ENCODE measurements at places on chromosomes 12 and 14. TPM values are rescaled to one million over a fixed set of nuclear protein-coding genes. Genes with fewer than 3 reads are reported as not detected.

DNA sequence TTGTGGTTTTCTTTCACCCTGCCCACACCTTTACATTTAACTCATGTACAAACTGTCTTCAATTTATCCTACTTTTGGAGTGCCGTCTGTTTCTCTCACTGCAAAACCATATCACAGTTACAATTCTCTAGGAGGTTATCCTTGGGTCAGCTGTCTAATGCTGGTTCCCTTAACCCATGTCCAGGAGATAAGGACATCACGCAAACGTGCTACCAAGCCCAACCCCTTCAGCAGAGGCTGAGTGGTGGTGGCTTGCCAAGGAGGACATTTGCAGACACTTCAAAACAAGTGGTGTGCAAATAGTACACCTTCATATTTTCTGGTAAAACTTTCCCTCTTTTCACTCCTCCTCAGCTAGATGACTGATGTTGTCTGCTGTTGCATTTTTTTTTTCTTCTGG lies 167.9 kb downstream of the PAX9 start:
- no peak for DNase-seq

GRCh38 chr12:27285403-27285802 lies 41.3 kb downstream of the STK38L start:
- DNase-seq, result no peak

GRCh38 chr12:49413010-49413409 lies 45.7 kb downstream of the SPATS2 start:
- no peak for DNase-seq

Gene SLC17A8
- not detected for total RNA-seq

DNA sequence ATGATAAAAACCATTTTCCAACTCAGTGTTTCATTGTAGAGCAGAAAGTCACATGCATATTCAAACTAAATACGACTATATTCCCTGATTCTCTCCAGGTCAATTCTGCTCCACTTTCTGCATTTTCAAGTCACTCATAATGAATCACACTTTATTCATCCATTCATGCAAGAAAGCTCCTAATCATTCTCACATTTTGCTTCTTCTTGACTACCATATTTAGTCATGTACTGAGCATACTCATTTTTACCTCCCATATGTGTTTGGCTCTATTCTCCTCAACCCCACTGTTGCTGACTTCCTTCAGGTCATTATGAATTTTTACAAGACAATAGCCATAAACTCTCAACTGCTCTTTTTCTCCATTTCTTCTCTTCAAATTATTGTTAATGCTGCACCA lies 43.4 kb upstream of the PIK3C2G start:
- DNase-seq, result no peak

DNA sequence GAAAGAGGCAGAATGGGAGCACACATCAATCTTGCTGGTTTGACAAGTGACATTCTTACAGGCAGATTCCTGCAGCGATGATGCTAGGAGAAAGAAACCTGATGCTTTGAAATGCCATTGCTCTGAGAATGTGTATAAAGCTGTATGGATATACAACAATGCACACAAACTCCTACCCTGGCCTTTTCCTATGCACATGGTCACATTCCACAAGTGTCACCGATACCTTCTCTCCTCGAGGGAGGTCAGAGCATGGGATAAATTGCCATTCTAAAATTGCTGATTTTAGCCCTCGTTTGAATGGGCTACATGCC lies 11.9 kb downstream of the FGF6 start:
- no peak for DNase-seq

Gene ATN1
- 104 TPM for total RNA-seq

DNA sequence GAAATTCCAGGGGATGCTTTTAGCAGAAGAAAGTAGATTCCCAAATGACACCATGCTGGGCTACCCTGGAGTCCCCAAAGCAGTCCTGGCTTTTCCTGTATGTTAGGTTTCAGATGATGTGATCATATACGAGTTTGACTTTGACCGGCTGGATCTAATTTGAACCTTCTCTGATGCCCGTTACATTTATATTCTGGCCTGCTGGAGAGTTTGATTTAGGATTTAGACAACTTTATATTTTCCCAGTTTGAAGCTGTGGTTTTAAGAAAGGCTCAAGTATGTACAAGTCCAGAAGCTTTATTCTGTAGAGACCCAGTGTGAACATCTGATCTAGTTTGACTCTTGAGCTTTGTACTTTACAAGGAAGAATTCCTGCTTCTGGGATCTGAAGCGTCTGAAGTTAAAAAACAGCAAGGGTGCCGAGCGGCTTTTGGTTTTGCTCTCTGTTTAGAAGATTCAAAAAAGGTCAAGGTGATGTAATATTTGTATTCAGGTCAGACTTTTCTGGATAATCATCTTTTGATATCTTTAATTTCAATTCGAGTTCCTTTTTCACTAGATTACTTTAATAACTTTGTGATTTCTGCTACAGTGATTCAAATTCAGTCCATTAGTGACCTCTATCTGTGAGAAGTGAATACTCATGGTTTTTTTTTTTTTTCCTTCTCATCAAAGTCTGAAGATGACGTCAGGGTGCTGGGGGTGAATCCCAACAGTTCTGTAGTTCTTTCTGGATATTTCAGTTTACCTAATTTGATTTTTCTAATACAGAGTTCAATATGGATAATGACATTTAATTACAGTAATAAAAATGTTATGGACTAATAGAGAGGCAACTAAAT lies 6.3 kb downstream of the FLRT2 start:
- DNase-seq, result no peak

DNA sequence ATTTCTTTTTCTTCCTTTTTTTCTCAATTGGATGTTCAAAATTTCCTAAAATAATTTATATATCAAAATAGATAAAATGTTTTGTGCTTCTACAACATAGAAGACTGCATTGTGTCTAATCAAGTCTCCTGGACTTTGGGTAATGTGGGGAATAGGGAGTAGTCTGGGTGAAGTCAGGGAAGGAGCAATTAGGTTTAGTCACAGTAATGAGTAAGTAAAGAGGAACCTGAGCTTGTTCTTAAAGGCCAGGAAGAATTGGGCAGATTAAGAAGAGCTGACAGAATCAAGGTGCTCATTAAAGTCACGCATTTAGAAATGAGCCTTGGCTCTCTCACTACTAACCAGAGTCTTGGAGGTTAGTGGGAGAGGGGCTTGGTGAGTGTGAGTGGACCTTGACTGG lies 233.3 kb upstream of the SSTR1 start:
- DNase-seq, result no peak

DNA sequence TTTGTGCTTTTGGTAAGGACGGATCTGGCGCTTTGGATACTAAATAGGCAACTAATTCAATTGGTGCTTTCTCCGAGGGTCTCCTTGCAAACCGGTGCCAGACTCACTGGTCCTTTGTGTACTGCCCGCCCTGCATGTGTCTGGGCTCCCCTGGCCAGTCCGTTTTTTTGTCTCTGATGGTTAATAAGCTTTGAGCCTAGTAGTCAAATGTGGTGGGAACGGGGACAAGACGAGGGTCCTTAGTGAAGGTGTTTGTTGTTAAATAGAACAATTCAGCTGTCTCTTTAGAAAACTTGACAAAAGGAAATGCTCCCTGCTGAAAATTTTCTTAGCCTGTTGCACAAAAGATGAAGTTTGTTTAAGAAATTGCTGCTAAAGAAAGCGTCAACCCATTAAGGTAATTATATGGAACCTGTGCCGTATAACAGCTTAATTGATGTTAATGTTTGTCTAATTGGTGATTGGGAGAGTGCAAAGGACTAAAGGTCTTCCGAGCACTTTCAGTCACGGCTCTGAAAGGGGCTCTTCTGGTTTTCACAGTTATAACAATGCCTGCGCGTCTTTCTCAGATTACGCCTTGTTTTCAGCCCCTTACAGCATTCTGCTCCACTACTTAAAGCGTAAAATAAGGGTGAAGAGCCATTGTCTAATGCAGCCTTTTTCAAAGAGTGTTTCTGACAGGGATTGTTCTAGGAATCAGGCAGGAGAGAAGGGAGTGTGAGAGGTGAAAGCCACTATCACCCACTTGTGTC lies 537.4 kb downstream of the PRKD1 start:
- no peak for DNase-seq

GRCh38 chr12:122413516-122414404 lies 8.7 kb downstream of the CLIP1 start:
- no peak for DNase-seq

DNA sequence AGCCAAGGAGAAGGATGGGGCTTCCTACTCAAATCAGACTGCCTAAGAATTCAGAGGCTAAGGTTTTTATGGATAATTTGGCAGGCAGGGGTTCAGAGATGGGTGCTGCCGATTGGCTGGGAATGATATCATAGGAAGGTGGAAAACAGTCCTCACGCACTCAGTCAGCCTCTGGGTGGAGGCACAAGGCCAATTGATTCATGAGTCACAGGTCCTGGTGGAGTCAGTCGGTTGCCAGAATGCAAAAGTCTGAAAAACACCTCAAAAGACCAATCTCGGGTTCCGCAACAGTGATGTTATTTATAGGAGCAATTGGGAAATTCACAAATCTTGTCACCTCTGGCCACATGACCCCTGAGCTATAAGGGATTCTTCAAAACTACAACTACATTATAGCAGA lies 105.5 kb downstream of the GXYLT1 start:
- peak; percentile 23 for DNase-seq

Gene KERA
- total RNA-seq, result not detected

GRCh38 chr12:11746940-11747716 lies 97.7 kb downstream of the ETV6 start:
- no peak for DNase-seq

GRCh38 chr14:34113005-34113511 lies 162.2 kb upstream of the EGLN3 start:
- DNase-seq, result no peak

Gene DHRS2
- total RNA-seq, result 10.0 TPM

GRCh38 chr12:26691234-26691970 lies 141.6 kb downstream of the ITPR2 start:
- peak; percentile 81 for DNase-seq

DNA sequence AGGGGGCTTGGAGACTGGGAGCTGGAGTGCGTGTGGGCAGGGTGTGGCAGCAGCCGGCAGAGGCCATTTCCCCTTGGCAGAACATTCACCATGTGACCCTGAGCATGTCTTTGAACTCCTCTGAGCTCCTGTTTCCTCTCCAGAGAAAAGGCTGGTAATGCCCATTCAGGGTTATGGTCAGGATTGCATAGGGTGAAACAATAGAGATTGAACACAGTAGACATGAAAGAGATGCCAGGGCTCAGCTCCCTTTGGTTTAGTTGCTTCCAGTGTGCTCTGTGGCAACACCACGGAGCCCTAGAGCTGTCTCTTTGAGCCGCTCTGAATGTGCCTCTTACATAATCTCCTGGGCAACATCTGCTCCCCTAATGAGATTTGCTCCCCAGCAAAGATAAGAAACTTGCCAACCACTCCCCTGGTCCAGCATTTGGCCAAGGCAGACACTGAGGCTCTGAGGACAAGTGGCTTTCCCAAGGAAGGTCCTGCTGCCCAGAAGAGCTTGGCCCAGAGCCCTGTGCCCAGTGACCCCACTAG lies 4.6 kb downstream of the IFI27 start:
- DNase-seq, result no peak

GRCh38 chr12:118102070-118102469 lies 1.7 kb downstream of the VSIG10 start:
- peak; percentile 46 for DNase-seq

Gene CCDC91
- 18.1 TPM for total RNA-seq

DNA sequence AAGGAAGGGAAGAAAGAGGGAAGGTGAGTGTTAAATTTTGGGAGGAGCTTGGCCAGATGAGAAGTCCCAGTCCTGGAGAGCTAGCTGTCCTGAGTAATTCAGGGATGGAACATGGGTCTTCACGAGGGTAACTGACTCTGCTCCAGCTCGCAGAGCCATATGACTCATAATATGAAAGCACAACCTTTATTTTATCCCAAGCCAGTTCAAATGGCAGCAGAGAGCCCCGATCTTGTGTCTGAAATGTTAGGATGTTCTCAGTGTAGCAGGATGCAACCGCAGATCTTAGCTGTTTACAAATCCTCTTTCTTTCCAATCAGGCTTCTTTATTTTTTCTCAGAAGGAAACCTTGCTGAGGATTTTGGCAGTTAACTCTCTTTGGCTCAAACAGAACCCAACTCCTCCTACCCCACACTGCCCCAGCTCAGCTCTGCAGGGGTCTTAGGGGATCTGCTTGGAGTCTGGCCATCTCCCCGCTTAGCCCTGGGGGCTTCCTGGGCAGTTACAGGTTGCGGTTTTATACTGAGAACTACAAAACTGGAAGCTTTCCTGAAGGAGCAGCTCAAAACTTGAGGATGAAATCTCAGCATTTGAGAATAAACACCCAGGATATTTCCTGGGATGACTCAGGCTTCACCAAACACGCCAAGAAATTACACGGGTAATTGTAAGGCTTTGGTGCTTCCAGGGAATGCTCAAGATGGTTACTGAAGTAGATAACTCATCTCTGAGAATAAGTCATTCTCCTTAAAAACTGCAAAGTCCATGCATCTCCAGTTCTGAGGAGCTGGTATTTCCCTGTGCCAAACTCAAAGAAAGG lies 92.5 kb downstream of the VCPKMT start:
- no peak for DNase-seq

GRCh38 chr12:108479364-108480070 lies 35.6 kb upstream of the FICD start:
- DNase-seq, result no peak

Gene CLBA1
- total RNA-seq, result 14.8 TPM

DNA sequence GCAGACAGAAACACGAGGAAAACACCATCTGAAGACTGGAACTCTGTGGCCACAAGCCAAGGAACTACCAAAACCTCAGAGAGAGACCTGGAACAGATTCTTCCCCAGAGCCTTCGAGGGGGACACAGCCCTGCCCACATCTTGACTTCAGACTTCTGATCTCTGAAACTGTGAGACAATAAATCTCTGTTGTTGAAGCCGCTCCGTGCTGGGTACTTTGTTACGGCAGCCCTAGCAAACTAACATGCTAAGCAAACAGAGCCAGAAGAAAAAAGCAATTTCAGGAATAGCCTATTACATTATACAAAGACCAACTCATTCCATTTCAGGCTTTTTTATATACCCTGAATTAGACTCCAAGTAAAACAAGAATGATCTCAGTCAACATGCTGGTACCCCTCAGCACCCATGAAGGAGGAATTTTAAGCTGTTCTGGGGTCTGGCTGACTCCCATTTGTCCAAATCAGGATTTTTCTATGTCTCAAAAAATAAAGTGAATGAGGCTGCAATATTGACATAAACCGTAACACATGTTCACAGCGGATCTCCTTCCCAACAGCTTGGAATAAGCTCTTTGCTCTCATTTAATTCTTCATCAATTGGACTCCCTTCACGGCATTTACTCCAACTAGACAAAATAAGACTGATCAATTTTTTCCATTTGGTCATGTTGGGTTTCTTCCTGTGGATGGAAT lies 190.1 kb downstream of the FOXN3 start:
- no peak for DNase-seq
